ENCODE measurements at places on chromosomes 1 and 21.
A peak's percentile ranks its signal among the peaks of the same experiment; 100 is the strongest.

DNA sequence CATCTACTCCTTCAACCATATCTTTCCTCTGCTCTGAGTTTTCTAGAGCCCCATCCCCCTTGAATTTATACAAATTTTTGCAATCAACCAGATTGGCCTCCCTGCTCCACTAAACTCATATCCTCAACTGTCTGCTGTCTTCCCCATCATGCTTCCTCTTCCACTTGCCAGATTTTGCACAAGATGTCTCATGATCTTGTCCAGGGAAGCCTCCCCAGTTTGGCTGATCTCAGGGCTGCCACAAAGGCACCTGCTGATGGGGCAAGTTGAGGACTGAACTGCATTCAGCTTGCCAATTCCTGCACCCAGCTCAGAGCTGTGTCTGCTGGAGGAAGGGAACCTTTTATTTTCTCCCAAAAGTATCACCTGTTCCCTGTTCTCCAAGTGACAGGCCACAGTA is 3.9 kb upstream of the KCNJ9 start:
- no peak for DNase-seq

DNA sequence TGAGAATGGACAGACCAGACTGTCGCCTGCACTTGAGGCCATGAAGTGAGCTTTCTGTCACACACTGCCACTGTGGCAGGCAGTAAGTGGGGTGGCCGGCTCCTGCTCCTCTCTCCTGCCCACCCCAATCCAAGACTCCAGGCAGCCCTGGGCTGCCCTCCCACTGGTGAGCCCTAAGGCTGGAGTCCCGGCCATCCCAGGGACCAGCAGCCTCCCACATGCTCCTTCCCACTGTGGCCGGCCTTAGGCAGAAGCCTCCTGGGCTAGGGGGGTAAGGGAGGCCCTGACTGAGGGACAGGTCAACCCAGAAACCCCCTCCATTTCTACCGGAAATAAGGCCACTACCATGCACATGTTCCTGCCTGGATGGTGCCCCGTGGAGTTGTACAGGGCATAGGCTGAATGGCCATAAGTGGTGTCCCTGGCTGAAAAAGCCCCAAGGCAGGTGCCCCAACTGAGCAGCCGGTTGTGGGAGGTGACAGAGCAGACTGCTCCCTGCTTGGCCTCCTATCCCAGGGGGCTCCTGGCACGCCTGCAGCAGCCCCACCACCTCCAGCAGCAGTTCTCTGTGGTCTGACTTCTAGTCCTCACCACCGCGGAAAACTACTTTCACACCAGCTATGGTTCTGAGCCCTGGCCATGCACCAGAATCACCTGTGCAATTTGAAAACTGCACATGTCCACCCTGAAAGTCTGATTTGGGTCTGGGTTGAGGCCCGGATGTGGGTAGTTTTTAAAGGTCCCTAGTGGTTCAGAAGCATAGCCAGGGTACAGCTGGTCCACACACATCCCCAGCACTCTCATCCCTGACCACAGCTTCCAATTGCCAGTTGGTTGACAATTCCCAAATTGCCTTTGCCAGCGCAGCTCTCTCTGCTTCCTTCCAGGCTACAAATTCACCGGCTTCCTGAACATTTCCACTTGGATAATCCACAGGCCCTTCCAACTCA is 1.6 kb upstream of the ARTN start:
- no peak for DNase-seq

GRCh38 chr1:172627702-172628101 is 31.2 kb upstream of the FASLG start:
- no peak for DNase-seq

- DNase-seq, result no peak
Measured at GRCh38 chr1:25536124-25536523, 7.3 kb upstream of the LDLRAP1 start.

GRCh38 chr1:23168445-23169194 is at the start of gene LUZP1:
Gene LUZP1, minus strand, starts transcription at chr1:23168856.
- DNase-seq, result peak; percentile 90

DNA sequence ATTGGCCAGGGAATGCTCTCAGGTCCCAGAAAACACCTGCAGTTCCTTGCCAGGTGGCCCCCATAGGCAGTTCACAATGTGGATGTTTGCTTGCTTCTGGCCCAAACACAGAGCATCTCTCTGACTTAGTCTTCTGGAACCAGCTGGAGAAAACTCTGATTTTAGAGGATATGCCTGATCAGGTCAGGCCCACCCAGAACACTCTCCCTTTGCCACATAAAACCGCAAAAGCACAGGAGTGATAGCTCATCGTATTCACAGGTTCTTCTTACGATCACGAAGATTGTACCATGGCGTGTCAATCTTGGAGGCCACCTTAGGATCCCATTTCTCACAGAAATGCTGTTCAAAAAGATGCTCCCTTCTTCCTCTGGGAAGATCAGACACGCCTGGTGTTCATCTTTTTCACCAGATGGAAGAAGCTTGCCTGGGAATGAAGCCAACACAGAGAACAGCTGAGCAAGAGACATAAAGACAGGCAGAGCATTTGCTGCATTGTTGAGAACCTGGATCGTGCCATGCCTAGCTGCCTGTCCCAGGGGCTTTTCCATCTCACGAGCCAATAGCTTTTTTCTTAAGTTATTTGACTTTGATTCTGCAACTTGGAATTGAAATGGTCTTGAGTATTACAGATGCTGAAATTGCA is 11.6 kb upstream of the CD247 start:
- no peak for DNase-seq

- DNase-seq, result peak; percentile 57
Measured at GRCh38 chr1:21904704-21905520, 32.2 kb downstream of the HSPG2 start.

GRCh38 chr1:234520908-234521817 is 42.2 kb upstream of the TARBP1 start:
- DNase-seq, result no peak

- no peak for DNase-seq
Measured at GRCh38 chr1:8670371-8670818, 147.0 kb downstream of the RERE start.

DNA sequence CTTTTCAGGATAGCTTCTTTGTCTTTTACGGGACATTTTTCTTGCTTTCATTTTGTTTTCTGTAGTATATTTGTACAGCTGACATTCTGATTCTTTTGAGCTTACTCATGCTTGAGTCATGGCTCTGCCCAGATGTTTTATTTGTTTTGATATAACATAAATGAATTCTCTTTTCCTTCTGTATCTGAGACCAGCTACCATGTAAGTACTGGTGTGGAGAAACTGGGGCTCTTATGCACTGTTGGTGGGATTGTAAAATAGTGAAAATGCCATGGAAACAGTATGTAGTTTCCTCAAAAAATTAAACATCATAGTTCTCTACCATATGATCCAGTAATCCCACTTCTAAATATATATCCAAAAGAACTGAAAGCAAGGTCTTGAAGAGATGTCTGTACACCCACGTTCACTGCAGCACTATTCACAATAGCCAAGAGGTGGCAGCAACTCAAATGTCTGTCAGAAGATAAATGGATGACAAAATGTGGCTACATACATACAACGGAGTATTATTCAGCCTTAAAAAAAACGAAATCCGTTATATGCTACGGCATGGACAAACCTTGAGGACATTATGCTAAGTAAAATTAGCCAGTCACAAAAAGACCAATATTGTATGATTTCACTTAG is 61.4 kb downstream of the EIF2B3 start:
- peak; percentile 56 for DNase-seq

- peak; percentile 81 for DNase-seq
Measured at GRCh38 chr1:151720974-151721787, at the start of gene RIIAD1. Gene RIIAD1, plus strand, starts transcription at chr1:151721522. Its CDS starts 15 bp downstream, at chr1:151721537.

- DNase-seq, result no peak
Measured at GRCh38 chr1:167258858-167259257, 38.2 kb downstream of the POU2F1 start.

Measured in AG08395 (cell line).